ENCODE measurements at places on chromosomes 12 and 14. TPM values are rescaled to one million over a fixed set of nuclear protein-coding genes. Genes with fewer than 3 reads are reported as not detected.

GRCh38 chr12:70890895-70891832 is 29.4 kb downstream of the PTPRR start:
- no peak for DNase-seq

DNA sequence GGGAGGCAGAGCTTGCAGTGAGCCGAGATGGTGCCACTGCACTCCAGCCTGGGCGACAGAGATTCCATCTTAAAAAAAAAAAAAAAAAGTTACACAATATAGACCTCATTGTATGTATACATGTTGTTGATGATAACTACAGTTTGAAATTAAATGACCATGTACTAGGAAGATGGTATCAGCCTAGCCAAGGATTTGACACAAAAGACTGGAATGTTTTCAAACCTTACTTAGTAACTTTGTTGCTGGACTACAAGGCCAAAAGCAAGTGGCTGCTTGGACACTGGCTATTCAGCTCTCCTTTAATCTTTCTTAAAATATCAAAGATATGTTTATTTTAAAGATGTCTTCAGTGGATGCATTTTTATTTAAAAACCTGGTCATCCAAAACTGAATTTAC is 18.9 kb upstream of the NUDT4 start:
- no peak for DNase-seq

DNA sequence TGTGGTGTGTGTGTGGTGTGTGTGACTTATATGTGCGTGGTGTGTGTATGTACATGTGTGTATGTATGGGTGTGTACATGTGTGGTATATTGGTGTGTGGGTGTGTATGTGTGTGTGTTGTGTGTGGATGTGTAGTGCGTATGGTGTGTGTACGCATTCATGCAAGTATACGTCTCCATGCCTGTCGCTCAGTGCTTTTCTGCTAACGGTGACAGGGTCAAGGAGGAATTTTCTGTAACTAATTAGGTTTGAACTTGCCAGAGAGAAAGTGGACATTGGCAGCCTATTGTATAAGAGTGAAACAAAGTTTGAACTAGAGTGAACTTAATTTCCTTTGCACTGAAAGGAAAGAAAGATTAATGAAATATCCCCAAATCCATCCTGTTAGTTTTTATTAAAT is 120.9 kb upstream of the GSC start:
- DNase-seq: no peak

The TMCC3 gene
- 0.10 TPM for total RNA-seq

DNA sequence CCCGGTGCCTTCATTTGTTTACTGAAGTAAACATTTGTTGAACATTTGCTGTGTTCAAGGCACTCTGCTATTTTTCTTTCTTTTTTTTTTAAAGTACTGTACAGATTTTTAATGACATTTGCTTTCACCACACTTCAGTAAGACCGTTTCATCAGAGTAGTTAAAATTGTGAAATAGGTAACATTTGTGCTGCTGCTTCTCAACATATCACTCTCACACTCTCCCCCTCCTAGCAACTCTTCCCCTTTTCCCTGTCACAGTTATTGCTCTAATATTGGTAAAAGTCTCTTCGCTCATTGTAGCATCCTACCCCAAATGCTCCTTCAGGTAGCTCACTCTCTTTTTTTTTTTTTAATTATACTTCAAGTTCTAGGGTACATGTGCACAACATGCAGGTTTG is 49.6 kb downstream of the SRGAP1 start:
- DNase-seq: no peak

DNA sequence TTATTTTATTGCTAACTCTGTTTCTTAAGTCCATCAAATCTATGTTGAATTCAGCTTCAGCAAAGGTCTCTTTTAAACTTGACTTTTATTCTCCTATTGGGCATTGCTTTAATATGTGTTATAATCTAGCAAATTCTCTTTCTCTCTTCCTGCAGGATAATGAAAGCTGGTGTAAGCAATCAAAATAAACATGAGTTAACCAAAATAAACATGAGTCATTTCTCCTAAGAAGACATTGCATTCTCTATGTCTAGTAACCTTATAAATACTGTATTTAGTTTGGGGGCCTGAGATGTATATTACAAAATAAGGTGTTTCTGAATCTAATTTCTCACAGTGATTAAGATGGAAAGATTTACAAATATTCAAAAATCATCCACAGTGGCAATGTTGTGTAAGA is 739.1 kb upstream of the ATXN7L3B start:
- peak; percentile 44 for DNase-seq

DNA sequence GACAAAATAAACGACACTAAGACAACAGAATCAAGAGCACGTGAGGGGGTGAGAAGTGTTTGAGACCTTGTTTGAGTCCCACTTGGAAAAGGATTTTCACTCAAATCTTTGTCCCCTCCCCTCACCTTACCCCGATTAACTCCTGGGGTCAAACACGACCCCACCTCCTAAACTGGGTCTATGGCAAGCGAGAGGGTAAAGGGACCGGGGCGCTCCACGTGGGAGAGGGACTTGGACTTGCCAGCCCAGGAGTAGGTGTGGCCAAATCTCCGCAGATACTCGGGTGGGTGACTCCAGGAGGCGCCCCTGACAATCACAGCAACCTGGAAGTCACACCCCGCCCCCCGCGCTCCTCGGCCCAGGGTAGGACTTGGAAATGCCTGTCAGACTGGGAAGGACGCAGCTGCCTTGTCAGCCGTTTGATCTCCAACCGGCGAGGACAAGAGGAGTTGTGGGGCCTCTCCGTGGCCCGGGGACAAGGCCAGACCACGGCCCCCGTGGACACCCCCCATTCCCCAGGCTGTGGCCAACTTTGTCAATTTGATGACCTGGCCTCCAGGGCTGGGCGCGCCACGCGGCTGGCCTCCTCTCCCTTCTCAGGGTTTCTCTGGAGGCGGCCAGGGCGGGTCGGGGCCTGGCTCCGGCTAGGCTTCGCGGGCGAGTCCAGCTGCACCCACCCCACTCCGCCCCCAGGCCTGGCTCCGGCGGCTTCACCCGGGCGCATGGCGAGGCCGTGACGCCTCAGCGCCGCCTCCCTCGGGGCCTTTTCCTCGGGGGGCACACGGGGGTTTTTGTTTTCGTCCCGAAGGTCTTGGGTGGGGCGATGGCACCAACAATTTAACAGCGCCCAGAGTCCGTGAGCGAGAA is 1.1 kb upstream of the BCL11B start:
- peak; percentile 33 for DNase-seq

GRCh38 chr12:6345319-6346091 is 3.6 kb upstream of the TNFRSF1A start:
- DNase-seq: peak; percentile 85

DNA sequence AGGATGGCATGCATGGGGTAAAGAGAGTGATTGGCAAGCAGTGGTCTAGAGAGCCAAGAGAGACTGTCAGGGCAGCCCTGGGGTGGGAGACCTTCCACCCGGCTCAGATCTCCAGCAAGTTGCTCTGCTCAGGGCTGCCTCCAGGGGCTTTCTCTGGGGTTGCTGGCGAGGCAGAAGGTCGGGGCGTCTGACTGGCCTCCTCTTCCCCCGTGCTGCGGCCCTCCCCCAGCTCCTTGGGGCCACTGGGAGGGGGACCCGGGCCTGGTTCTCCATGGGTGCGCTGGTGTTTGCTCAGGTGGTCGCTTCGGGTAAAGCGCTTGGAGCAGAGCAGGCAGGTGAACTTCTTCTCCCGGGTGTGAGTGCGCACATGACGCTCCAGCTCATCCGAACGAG is 6.6 kb upstream of the AAAS start:
- DNase-seq: no peak

The KERA gene
- total RNA-seq: not detected

The KSR2 gene
- 0.29 TPM for total RNA-seq

DNA sequence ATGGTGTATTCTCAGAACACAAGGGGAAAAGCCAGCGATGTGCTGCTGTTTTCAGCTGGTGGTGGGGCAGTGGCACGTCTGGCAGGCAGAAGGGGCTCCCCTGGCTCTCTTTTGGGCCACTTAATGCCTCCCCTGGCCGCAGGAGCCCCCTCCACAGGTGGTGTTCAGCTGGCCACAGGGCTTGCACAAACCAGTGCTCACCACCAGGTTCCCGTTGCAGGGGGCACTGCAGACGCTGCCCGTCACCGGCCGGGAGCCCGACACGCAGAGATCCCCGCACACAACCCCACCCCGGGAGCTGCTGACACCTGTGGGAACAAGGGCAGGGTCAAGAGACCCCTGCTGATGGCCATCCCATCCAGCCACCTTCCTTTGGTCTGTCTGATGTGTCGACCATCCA is 6.7 kb downstream of the KRT83 start:
- DNase-seq: no peak

- no peak for DNase-seq
Observed at GRCh38 chr12:114674251-114675047, 9.5 kb downstream of the TBX3 start.

The TSPAN19 gene
- total RNA-seq: not detected

The ELK3 gene
- 2.0 TPM for total RNA-seq

The KRT72 gene
- not detected for total RNA-seq

The HCAR3 gene
- total RNA-seq: not detected

- no peak for DNase-seq
Observed at GRCh38 chr12:10159280-10159679, 12.7 kb downstream of the OLR1 start.

DNA sequence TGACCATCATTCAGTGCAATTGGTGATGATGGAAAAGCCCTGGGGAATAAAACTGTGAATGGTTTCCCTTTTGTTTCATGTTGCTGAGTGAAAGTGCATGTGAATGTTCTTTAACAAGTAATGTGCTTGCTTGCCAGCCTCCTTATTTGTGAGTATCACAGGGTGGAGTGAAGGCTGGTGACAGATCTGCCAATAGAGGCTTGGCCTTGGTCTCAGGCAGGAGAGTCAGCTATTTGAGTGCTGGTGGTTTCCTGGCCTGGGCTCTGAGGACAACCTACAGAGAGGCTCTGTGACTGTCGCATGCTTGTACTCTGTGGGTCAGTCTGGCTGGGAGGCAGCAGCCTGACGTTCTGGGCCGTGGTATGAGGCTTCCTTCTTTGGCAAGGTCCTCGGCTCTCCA is 20.7 kb downstream of the KRT85 start:
- DNase-seq: no peak

DNA sequence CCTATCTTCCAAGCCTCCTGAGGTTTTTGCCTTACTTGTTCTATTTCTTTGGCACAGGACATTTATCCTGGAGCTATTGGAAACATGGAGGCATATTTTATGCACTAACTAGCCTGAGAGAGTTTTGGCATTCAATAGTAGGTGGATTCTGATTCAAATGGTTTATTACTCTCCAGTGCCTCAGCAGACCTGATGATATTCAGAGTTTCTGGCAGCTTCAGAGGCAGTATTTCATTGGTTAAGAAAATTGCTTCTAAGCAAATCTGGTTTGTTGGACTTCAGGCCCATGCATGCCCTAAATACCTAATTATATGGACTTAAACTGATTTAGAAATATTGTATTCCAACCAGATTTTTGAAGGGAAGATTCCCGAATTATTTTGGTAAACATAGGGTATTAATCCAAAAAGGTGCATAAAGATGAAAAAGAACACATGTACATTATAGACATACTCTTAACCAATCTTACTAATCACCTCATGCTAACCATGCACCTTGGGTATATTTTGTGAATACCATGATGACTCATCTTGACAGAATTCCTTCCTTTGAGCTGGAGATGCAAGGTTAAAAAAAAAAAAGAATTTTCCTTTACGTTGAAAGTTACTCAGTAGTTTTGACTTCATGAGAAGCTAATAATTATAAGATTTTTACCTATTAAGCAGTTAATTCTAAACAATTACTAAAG is 44.3 kb upstream of the KTN1 start:
- DNase-seq: peak; percentile 35

DNA sequence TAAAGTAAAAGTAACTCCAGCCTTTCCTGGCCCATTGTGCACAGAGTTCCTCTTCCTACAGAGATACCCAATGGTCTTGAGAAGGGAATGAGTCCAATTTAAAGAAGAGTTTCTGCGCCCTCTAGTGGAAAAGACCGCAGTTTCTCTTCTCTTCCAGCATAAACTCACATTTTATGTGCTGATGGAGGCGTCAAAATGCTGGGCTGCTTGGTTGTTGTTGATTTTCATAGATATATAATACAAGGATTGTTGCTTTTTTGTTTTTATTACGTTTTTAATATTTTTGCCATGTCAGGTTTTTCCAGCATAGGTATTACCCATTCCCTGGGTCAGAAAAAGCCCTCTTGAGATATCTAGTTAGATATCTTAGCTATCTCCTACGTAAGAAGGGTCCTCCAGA is 356.9 kb upstream of the STXBP6 start:
- peak; percentile 11 for DNase-seq

The NUP37 gene
- total RNA-seq: 88.6 TPM

GRCh38 chr12:107580750-107581618 is 104.6 kb upstream of the PWP1 start:
- DNase-seq: no peak

The MGP gene
- total RNA-seq: not detected

DNA sequence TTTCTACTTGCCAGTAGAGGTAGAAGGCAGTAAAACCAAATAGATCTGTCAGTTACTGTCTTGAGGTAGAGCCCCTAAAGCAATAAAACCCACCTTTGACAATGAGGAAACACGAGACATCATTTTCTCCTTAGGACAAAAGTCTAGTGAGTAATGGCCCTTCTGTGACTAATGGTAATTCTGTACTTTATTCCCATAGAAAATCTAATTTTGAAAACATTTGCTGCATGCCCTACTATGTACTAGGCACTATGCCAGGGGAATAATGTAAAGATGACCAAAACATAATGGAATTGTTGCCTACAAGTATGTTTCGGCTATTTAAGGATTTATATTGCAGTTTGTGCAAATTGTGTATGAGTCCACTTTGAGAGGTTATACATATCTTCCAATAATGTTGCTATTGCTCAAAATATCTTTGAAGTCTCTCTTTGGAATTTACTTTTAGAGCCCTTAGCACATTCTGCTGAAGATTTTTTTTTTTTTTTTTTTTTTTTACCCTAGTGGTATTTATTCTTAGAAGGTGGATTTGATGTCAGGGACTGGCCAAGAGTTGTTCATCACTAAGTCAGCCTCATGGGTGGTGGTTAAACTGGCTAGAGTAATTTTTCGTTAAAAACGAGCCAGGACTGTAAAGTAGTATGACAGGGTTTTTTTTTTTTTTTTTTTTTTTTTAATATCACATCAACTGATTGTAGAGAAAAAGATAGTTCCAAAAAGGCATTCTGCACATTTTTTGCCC is 109.7 kb downstream of the CRADD start:
- no peak for DNase-seq

- no peak for DNase-seq
Observed at GRCh38 chr12:89988188-89988915, 279.7 kb upstream of the ATP2B1 start.

DNA sequence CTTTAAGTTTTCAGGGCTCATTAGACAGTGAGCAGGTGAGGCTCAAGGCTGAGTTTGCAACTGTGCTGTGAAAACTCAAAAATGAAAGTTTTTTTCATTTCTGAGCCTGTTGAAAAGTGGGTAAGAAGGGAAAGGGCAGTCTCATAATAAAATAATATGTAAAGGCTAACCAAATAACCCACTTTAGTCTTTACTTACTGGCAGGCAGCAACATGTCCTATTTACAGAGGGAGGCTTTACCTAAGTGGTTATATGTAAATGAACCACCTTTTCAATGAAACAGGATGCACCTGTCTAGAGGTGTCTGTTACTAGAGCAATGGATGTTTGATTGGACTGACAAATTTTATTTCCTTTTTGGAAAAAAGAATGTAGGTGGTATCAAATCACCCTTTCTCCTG is 158.0 kb downstream of the ETV6 start:
- DNase-seq: no peak

The PPTC7 gene
- 6.1 TPM for total RNA-seq

- DNase-seq: no peak
Observed at GRCh38 chr12:31019561-31019960, 54.1 kb upstream of the DDX11 start.

The MUCL1 gene
- total RNA-seq: not detected

Data from Caki2 (cell line).